Calu3 (cell line): ENCODE measurements at places on chromosomes 7 and 10.
A peak's percentile ranks its signal among the peaks of the same experiment; 100 is the strongest.

DNA sequence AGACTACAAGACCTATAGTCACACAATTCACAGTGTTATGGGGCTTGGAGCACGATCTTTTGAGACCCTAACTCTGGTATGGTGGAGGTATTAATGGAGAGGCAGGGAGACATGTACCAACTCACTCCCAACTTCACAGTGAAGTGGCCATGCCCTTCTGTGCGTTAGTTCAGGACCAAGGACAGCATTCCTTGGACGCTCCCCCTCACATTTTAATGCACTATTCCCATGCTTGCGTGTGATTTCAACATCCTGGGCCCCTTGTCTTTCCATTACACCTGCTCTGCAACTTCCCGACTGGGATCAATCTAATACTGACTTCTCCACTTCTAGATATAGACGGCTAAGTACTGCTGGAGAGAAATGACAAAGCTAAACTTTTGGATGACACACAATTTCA lies 72.7 kb downstream of the PLCE1 start:
- no peak for DNase-seq

DNA sequence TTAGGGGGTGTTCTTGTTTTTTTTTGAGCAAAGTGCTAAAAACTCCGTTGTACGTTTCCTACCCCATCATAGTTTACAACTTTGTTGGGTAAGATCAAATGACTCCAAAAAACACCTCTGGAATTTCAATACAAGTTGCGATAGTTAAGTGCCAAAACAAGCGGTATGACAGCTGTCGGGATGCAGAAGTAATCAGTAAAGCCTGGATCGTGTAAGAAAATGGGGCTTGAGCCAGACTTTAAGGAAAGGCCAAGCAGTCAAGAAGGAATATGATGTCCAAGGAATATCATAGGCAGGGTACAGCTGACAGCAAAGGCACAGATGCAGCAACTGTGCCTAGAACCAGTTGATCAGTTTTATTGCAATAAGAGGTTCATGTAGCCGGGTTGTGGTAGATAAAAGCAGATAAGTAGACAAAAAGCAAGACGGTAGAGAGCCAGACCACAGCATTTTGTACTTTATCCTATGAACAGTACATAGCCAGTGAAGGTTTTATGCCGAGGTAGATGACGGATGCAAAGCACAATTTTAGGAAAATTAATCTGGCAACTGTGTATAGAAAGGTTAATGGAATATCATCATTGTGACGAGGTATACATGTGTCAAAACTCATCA lies 45.5 kb downstream of the UBE2H start:
- DNase-seq: no peak

DNA sequence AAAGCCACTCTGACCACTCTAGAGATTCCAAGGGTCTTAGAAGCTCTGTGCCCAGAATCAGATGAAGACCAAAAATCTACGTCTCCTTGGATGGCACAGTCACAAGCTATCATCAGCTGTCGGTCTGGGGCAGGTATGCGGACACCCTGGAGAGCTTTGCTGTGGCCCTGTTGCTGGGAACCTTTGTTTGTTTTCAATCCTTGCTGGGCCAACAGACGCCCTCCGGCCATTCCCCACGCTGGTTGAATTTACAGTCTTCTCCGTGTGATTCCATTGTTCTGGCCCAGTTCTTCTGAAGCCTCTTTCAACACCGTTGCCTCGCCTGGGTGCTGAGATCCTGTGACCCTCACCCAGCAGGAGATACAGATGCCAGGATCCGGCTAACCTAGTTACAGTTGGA lies 149.4 kb upstream of the PFKP start:
- DNase-seq: no peak

DNA sequence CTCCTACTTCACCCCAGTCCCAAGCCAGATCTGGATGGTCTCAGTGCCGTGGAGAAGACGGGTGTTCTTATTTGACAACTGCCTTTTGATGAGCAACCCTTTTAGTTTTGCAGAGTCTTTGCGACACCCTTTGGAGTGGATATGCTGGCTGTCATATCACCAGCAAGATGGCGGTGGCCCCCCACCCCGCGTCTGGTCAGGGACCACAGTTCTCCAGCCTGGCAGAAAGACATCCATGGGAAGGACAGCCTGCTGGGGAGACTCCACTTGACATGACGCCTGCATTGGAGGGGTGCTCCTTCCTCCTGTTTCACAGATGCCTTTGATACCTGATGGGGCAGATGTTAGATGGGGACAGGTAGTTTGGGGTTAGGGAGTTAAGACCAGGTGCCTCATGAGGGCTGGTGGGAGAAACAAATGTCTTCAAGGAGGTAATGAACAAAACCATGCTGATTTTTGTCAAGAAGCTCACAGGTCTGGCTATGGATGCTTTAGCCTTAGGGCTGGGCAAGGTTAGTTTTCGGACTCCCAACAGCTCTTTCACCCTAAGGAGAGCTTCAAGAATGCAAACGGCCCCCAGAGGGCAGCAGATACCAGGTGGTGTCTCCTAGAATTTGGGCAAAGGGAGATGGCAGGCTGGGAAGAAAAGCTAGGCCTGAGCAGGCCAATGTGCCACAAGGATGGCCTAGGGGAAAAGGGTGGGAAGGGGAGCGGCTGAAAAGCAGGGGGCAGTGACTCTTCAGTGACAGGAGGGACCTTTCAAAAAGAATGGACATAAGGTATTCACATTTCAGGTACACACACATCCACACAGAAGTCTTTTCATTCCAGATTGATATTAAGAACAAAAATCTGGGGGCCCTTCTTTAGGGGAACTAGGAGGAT lies 95.2 kb downstream of the CLEC2L start:
- DNase-seq: peak; percentile 55

DNA sequence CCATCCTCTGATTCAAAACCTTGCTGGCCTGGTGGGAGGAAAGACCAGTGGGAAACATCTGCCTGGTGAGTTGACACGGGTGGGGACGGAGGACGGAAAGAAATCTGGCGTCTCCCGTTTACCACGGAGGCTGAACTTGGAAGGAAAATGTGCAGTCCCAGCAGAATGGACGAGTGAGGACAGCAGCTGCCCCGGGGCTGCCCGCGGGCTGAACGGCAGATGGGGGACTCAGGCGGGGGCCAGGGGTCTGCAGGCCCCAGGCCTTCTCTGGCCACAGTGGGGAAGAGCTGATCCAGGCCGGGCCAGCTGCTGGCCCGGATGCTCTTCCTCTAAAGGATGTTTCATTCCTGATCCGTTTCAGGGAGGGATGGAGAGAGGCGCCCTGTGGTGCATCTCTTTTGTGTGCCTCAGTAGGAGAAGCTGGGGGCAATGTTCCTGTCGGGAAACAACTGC lies 147.5 kb upstream of the CHST15 start:
- DNase-seq: no peak

DNA sequence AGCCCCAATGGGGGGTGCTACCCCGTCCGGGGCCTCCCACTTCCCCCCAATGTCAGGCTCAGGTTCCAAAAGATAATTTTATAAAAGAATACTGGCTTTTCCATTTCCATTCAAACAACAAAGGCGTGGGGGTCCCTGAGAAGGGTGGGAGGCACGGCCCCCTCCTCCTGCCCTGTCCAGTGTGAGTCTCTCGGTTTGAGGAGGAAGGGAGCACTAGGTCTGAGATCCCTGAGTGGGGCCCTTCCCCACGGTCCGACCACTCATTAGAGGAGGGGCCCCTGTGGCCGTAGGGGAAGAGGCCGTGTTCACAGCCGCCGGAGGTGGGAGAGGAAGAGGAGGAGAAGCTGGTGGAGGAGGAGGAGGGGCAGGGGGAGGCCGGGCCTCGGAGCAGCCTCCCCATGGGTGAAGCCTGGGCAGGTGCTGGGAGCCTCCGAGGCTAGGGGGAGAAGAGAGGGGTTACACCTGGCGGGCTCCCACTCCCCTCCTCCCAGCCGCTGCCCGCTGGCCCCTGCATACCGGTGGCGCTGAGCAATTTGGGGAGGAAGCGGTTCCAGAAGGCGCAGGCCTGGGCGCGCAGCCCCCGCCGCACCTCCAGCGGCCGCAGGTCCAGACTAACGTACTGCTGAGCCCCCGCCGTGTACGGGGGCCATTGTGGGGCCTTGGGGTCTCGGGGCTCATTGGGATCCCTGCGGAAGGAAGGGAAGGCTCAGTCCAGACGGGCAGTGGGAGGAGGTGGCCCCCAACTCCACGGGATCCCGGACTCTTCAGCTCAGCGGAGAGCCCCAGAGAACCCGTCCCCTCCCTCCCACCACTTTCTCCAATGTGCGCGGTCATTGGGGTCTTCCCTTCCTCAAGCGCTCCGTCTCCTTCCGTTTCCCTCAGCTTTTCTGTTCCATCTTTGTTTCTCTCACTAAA lies 1.4 kb upstream of the UFSP1 start:
- no peak for DNase-seq

DNA sequence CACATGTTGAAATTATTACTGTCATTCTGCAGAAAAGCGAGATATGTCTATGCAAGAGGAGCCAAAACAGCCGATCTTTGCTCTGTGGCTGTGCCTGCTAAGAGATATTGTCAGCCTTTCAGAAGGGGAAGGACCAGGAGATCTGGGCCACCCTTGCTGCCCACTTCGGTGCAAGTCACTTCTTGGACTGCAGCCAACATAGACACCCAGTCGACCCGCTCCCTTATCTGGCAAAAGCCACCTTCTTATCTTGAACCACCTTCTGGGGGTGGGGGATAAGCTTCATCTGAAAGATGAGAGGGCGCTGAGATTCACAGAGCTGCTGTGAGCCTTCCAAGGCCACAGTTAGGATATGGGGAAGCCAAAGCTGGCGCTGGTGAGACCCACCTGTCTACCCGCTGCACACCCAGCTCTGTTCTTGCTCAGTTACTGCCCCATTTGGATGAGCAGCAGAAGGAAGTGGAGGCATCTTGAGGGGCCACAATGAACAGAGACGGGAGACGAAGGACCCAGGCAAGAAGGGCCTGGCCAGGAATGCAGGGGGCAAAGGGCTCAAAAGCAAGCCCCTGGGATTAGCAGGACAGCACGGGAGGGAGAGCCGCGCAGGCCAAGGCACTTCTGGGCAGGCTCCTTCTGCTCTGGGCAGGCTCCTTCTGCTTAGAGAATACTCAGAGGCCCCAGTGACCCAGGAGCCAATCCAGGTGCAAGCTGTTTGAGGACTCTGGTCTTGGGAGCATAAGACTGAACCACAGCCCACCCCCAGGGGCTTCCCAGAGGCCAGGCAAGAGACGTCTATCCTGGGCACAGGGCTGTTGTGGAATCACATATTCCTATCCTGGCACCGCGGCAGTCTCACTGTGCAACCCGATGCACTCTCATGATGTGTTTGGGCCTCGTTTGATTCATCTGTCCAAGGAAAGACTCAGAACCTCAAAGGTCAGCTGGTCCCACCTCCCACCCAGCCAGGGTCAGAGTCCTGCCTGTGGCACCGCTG lies 38.4 kb upstream of the NPFFR1 start:
- DNase-seq: no peak

DNA sequence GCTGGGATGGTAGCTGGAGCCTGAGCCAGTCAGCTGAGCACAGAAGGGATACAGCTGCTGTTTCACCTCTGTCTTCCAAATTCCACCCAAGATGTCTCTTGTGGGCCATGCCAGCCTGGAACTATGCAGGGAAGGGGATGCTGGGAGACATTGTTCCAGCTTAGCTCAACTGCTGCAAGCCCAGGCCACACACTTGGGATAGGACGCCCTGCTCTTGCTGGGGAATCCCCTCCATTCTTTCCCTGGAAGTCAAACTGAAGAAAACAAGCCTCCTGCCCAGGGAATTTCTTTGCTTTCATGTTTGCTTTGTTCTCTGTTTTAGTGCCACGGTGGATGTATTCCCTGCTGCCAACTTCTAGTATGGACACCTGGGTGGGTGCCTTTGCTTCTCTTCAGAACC lies 55.2 kb upstream of the CDK13 start:
- no peak for DNase-seq

DNA sequence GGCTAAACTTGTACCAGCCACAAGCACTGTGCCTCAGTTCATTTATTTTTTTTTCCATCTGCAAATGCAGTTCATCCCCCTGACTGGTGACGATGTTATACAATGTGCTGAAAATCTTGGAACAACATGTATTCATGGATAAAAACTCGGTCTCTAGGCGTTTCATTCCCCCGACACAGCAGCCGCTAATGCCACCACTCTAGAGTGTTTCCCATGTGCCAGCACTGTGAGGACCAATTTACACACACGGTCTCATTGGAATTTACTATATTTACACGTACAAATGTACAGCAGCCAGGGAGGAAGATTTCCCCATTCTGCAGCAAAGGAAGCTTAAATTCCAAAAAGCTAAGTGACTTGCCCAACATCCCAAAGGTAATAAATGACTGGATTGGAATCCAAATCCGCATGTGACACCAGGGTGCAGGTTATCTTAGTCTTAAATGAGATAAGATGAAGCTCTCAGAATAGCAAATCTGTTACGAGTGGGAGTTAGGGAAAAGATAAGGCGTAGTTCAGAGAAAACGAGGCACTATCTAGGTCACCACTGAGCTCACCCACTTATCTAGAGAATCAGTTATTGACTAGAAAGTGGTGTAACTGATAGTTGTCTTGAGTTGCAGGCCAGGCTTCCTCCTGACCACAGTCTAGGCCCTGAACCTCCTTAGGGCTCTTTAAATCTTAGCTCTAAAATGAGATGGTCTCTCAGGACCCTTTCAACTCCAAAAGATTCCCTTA lies 36.7 kb downstream of the FAM107B start:
- no peak for DNase-seq

- DNase-seq: no peak
Measured at GRCh38 chr7:24340727-24341126, 56.7 kb downstream of the NPY start.

DNA sequence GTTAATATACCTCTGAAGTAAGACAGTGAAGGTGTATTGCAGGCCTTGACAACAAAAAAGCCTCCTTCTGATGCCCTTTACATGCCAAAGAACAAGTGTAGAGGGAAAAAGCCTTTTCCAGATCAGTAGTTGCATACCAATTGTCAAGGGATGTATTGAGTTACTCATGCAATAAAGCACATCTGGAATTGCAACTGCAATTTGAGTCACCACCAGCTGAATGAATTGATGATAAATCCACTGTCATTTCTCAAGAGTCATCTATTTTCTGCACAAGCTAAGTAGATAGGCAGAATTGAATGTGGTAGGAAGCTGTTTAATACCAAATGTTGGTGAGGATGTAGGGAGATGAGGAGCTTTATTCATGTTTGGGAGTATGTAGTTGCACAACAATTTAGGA lies 325.9 kb upstream of the SMIM30 start:
- DNase-seq: no peak
